Effector memory CD8-positive, alpha-beta T cell (primary cell): ENCODE measurements at places on chromosomes 2 and 18.

DNA sequence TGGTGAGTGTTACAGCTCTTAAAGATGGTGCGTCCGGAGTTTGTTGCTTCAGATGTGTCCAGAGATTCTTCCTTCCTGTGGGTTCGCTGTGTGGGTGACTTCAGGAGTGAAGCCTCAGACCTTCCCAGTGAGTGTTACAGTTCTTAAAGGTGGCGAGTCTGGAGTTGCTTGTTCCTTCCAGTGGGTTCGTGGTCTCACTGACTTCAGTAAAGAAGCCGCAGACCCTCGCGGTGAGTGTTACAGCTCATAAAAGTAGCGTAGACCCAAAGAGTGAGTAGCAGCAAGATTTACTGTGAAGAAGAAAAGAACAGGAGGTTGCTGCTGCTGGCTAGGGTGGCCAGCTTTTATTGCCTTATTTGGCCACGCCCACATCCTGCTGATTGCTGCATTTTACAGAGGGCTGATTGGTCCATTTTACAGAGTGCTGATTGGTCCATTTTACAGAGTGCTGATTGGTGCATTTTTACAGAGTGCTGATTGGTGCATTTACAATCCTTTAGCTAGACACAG, 34.0 kb upstream of the SPTBN1 start:
- H3K27me3 ChIP-seq, result no peaks in the 10 kb centered on the region
- H3K4me3 ChIP-seq, result peak overlapping the region; percentile 58
- DNase-seq, result peak; percentile 30
- no peaks in the 10 kb centered on the region for H3K36me3 ChIP-seq
- peak overlapping the region; percentile 73 for H3K27ac ChIP-seq
- no peaks in the 10 kb centered on the region for H3K4me1 ChIP-seq

DNA sequence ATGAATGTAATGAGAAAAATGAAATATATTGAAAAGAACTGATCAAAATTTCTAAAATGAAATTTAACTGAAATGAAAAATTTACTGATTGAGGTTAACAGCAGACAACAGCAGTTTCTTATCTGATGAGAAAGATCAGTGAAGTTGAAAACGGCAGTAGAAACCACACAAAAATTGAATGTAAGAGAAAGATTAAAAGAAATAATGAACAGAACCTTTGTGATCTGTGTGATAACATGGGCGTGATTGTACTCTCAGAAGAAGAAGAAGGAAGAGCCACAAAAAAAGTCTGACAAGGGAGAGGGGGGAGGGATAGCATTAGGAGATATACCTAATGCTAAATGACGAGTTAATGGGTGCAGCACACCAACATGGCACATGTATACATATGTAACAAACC, 45.2 kb downstream of the FAM117B start:
- peaks cover 5% of the 10 kb centered on the region for H3K36me3 ChIP-seq

DNA sequence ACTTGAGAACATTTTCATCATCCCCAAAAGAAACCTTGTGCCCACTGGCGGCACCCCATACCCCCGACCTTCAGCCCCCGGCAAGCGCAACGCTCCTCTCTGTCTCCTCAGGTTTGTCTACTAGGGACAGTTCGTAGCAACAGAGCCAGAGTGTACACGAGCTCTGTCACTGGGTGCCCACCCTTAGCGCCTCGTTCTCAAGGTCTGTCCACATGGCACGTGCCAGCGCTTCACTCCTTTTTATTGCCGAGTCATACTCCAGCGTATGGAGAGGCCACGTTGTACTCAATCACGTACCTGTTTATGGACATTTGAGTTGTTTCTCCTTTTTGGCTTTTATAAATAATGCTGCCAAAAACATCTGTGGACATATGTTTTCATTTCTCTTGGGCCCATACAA, 30.3 kb upstream of the GPC1 start:
- H3K4me1 ChIP-seq, result peaks cover 4% of the 10 kb centered on the region
- H3K36me3 ChIP-seq, result no peaks in the 10 kb centered on the region
- H3K27me3 ChIP-seq, result peaks cover 33% of the 10 kb centered on the region
- DNase-seq, result no peak
- no peak overlapping the region for H3K27ac ChIP-seq

DNA sequence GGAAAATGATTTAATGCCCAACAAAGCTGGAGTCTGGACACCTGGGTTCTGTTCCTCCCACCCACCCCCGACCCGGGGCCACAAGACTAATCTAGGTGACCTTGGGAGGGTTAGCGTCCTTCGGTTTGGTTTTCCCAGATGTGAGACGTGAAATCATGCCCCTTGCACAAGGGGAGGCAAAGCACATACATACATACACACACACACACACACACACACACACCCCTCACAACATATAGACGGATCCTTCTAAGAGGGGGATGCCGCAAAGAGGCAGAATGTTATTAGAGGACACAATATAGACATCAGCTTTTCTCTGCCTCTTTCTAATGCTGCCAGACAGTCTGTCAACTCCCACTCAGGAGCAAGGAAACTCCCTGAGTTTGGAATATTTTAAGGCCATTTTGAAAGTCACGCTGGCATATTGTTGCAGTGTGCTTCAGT, 616 bp upstream of the RBMS1 start:
- peaks cover 15% of the 10 kb centered on the region for H3K36me3 ChIP-seq
- DNase-seq, result no peak
- no peaks in the 10 kb centered on the region for H3K27me3 ChIP-seq
- H3K4me1 ChIP-seq, result peaks cover 4% of the 10 kb centered on the region
- H3K27ac ChIP-seq, result no peak overlapping the region

GRCh38 chr2:23409248-23409647, 24.3 kb downstream of the KLHL29 start:
- H3K27me3 ChIP-seq, result peaks cover 36% of the 10 kb centered on the region

DNA sequence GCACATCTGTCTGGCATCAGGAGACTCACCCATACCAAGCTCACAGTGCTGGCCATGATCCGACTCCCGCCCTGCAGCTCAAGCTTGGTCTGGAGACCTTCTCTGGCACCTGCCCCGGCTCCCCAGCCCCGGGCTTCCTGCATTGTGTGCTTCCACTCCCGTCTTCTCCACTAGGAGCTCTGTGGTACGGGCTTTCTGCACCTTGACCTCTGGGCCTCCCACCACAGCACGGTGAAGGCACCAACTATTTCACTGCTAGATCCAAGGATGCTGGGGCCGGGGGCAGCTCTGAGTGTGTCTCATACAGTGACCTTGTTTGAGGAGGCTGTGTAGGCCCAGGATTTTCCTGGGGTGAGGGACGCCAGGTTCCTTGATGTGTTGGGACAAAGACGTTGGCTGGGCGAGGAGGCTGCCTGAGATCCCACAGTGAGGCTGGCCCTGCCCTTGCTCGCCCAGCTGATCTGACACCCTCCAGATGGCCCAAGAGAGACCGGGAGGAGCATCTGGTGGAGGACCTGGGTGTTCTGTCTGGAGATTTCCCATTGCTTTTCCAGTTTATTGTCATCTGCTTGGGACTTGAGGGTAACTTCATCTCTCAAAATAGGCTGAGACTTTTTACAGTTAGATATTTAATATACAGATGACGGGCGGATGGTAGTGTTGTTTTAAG, 64.0 kb downstream of the HPCAL1 start:
- H3K36me3 ChIP-seq, result peaks cover 3% of the 10 kb centered on the region
- DNase-seq, result no peak
- no peak overlapping the region for H3K4me3 ChIP-seq

- peaks cover 8% of the 10 kb centered on the region for H3K4me1 ChIP-seq
- DNase-seq, result no peak
- peaks cover 25% of the 10 kb centered on the region for H3K36me3 ChIP-seq
- H3K27ac ChIP-seq, result no peak overlapping the region
- no peak overlapping the region for H3K4me3 ChIP-seq
These were observed 874 bp downstream of the NDUFAF7 start for GRCh38 chr2:37232131-37232933.

DNA sequence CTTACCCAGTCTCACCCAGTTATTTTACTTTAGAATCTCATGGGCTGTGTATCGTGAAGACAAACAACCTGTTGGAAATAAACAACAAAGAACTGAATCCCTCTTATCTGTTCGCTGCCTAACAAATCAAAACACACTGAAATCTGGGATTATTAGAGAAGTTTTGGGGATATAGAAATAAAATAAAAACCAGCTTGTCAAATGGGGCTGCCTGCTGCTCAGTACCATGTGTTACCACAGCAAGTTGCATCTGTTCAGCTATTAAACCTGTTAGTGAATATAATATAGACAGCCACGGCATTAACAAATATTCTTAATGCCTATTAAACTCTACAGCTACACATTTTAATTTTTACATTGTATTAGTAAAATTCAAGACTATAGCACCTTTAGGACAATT, 810.8 kb downstream of the NRXN1 start:
- no peaks in the 10 kb centered on the region for H3K27me3 ChIP-seq
- no peaks in the 10 kb centered on the region for H3K36me3 ChIP-seq
- no peak for DNase-seq
- H3K4me1 ChIP-seq, result no peaks in the 10 kb centered on the region
- no peak overlapping the region for H3K27ac ChIP-seq

DNA sequence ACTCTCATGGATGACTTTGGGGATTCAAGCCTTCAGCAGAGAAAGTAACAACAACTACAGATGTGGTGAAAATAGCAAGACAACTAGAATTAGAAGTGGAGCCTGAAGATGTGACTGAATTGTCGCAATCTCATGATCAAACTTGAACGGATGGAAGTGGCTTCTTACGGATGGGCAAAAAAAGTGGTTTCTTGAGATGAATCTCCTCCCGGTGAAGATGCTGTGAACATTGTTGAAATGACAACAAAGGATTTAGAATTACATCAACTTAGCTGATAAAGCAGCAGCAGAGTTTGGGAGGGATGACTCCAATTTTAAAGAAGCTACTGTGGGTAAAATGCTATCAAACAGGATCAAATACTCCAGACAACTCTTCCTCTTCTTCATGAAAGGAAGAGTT, 43.1 kb downstream of the AAK1 start:
- peak overlapping the region; percentile 75 for H3K27ac ChIP-seq
- H3K27me3 ChIP-seq, result no peaks in the 10 kb centered on the region
- H3K36me3 ChIP-seq, result peaks cover 26% of the 10 kb centered on the region

DNA sequence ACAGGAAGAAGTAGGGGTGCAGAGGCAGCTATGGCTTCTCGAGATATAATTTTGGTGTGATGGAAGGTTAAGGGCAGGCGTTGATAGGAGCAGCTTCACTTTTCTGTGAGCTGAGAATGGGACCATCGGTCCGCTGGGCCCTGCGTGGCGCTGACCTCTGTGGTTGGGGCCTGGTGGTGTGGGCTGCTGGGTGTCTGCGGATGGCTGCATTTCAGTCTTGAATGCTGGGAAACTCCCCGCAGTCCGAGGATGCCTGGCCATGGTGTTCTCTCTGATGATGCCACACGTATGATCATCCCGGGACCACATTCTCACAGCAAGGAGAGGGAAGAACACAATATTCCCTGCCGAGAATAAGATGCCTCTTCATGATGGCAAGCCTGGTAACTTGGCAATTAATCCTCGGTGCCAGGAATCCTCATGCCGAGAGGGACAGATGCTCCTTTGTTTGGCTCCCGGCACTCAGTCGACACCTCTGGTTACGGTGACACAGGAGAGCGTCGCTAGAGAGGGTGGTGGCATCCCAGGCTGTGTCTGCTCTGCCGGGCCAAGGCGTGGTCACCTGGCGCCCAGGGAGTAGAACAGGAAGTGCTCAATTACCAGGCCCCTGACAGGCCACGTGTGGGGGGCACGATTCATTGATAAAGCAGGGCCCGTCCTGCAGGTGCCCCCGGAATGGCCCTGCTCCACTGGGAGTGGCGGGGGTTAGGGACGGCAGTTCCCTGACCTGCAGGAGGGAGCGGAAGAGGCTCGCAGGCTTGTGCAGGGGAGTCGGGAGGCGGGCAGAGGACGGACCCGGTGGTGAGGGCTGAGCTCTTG, 119.4 kb upstream of the CTDP1 start:
- H3K36me3 ChIP-seq, result no peaks in the 10 kb centered on the region
- H3K4me1 ChIP-seq, result no peaks in the 10 kb centered on the region
- H3K27ac ChIP-seq, result no peak overlapping the region
- H3K4me3 ChIP-seq, result no peak overlapping the region
- H3K27me3 ChIP-seq, result no peaks in the 10 kb centered on the region

- no peaks in the 10 kb centered on the region for H3K4me1 ChIP-seq
- no peaks in the 10 kb centered on the region for H3K27me3 ChIP-seq
These were observed 151.0 kb downstream of the KCNJ3 start for GRCh38 chr2:154849482-154849881.

DNA sequence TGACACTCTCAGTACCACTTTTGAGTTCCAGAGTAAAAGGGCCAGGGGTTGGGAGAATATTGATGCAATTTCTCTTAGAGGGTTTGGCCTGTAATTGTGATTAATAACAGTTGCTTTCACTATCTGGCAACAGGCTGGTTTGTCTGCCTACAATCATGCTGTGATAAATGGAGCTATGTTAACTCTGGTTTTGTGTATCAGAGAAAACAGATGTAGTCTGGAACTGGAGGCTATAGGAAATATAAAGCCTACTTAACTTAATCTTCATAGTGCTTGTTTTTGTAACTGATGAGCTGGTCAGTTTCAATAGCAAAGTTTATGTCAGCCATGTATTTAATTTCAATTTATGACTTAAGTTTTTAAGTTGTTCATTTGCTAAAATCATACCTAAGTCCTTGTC, 138.0 kb downstream of the AGPS start:
- H3K4me3 ChIP-seq, result no peak overlapping the region
- no peaks in the 10 kb centered on the region for H3K4me1 ChIP-seq
- no peak for DNase-seq
- H3K27me3 ChIP-seq, result no peaks in the 10 kb centered on the region

DNA sequence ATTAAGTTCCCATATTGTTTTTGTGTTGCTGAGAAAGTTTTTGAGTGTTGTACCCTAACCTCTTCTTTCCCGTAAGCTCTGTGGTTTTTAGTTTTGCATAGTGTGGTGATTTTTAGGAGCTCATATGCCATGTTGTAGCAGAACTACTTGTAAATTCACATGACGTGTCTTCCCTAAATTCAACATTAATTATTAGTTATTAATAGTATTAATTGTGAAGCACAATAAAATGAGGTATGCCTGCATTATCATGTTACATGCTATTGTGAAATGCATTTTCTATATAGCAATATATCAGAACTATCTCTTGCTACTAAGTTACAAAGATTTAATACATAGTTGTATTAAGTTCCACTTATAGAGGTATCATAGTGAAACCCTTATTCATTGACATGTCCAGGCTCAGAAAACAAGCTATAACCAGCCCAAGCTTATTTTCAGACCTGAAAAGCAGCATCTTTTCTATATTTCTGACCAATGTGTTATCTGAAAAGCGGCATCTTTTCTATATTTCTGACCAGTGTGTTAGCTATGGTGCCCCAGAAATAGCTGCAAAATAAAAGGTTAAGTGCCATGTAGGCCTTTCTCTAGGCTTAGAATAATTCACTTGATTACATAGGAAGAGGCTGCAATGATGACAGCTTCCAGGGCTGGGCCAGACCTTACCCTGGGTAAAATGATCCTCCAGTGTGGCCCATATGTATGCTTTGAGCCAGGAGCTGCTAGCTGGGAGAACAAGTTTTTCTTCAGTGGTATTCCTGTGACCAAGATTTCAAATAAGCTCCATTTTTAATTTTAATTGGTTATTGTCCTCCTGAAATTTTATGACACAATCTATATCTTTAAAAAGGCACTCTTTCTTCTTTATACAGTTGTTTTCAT, 21.6 kb downstream of the EPAS1 start:
- H3K4me3 ChIP-seq, result no peak overlapping the region
- no peaks in the 10 kb centered on the region for H3K4me1 ChIP-seq
- H3K27me3 ChIP-seq, result no peaks in the 10 kb centered on the region
- H3K27ac ChIP-seq, result no peak overlapping the region
